ENCODE measurements at places on chromosomes 5 and 9.

DNA sequence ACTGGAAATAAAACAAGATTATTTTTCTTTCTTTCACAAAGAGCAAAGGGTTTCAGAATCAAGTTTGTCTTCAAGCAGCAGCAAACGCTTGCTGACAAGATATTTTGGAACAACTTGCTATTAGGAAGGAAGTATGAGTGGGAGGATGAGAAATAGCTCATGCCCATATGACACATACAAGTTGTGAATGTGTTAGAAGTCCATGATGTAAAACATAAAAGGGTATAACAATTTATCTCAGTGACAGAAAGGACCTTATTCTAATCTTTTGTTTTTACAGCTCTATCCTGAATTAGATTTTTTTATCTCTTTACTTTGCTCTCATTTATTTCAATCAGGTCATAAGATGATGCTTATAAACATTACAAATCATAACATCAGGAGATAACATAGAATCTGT lies 516.6 kb upstream of the MEF2C start:
- DNase-seq = peak; percentile 50

DNA sequence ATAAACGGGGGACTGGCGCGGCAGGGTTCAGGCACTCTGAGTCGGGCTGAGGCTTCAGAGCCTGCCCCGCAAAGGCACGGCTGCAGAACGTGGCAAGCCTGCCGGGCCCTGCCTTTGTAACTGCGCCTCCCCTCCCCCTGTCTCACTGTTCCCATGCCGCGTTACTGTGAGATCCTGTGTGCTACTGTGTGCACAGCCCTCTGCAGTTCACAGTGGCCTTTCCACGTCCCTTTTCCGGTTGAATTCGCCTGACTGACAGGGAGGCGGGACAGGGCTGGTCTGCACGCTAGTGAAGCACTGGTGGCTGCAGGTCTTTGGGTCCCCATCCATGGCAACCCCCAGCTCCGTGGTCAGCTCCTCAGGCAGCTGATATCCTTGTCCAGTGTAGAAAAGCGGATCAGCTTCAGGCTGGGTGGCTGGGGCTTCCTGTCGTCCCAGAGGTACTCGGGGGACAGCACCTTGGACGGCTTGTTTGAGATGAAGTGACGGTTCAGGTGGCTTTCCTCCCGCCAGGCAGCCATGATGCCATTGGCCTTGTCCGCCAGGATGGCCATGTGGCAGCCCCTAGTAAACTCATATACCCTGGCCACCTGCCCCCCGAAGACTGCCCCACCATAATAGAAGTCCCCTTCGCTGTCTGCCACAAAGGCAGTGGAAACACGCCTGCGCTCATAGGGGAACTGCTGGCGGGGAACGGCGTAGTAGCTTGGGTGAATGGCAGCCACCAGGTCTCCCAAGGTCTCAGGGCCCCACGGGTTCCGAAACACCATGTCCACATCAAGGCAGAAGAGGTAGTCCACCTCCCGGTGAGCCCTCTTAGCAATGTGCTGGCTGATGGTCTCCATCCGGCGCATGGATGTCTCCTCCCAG lies 10.3 kb downstream of the GBGT1 start:
- no peak for DNase-seq

- no peak for DNase-seq
These were observed 78.5 kb downstream of the CACNA1B start for GRCh38 chr9:137956039-137956438.

- no peak for DNase-seq
These were observed 314.9 kb downstream of the MARCHF11 start for GRCh38 chr5:15864536-15865215.

DNA sequence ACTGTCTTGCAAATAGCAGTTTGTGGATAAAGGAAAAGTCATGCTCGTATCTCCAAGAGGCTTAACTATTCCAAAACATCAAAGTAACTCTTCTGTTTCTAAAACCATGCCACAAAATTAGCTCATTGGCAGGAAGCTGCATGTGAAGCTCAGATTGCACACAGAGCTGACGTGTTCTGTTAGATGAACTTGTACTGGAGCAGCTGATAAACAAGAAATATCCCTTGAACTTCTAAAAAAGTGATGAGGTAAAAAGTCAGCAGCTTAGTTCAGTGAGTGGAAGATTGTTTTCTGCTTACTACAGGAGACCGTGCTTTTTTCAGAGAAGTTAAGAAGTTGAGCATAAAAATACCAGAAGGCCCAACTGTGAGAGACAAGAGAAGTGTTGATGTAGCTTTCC lies 113.2 kb downstream of the SLC12A2 start:
- peak; percentile 82 for DNase-seq

DNA sequence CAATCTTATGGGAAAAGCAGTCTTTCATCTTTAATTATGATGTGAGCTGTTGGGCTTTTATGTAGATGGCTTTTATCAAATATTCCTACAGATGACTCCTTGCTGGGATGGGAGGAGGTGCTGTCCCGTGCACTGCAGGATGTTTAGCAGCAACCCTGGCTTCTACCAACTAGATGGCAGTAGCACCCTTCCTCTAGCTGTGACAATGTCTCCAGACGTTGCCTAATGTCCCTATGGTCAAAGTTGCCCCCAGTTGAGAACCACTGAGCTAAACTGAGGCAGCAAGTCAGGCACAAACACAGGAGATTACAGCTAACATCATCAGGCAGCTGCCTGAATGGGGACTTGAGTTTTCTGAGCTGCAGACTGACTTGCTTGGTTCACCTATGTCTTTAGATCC lies 401.9 kb upstream of the PDE4D start:
- DNase-seq = peak; percentile 25

DNA sequence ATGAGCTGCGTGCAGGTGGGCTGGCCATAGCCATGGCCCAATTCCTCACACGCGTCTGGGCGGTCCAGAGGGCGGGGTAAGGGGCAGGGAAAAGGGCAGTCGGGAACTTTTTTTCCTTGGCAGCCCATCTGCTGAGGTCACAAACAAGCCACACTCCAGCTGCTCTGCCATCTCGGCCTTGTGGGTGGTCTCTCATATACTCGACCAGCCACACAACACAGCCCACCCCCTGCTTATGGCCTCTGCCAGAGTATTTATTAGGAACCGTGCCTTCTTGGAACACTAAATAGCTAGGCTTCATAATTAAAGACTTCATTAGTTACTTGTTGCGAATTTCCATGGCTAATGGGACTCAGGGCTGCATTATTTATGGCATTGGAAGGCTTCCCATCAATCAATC lies 98.5 kb upstream of the LHFPL2 start:
- no peak for DNase-seq

GRCh38 chr5:6383376-6383775 lies 5.0 kb upstream of the MED10 start:
- DNase-seq = no peak

DNA sequence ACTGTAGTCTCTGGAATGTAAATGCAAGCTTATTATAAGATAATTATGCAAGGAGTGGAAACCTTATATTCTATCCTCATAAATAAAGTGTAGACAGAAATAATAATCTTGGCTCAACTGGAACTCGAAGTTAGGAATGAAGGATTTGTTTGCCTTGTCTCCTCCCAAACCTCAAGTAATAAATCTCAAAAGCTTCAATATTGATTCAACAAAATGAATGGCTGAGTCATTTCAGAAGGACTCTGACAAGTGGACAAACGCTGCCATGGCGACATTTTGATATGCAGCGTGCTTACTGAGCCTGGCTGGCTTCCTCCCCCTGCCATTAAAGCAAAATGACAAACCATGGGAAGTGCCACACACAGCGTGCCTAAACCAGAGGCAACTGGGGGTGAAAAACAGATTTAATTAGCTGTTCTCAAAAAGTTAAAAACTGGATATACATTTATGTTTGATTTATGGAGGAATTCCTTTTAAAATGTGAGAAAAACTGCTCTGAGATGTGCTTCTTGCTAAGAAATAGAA lies 10.5 kb upstream of the ADGRV1 start:
- DNase-seq = peak; percentile 31

- peak; percentile 63 for DNase-seq
These were observed 47.7 kb downstream of the MAPKAP1 start for GRCh38 chr9:125659201-125659840.

GRCh38 chr5:11851416-11851815 lies 52.8 kb downstream of the CTNND2 start:
- DNase-seq = peak; percentile 87

DNA sequence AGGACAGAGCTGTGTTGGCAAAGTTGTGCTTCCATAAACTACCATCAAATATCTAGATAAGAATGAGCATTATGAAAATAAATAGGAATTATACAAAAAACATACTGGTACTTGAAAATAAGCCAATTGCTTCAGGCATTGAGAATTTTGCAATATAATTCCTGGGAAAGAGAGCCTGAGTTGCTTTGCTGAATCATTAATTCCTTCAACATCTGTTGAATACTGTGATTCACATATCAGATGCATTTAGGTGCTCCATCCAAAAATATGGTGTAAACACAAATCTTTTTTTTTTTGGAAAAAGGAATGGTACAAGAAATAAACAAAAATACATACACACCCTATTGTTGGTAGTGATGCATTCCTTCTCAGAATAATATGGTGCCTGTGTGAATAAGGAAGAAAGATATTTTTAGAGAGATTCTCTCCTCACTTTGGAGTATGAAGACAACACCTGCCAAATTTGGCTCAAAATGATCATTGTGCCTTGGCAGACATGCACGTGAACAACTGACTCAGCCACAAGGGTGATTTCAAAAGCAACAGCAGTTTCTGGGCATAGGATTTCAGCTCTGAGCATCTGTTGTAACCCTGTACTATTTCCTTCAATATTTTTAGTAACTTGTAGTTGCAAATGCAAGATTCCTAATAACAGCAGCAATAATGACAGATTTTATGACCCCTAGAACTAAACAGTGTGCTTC lies 96.7 kb downstream of the CAVIN4 start:
- DNase-seq = no peak

DNA sequence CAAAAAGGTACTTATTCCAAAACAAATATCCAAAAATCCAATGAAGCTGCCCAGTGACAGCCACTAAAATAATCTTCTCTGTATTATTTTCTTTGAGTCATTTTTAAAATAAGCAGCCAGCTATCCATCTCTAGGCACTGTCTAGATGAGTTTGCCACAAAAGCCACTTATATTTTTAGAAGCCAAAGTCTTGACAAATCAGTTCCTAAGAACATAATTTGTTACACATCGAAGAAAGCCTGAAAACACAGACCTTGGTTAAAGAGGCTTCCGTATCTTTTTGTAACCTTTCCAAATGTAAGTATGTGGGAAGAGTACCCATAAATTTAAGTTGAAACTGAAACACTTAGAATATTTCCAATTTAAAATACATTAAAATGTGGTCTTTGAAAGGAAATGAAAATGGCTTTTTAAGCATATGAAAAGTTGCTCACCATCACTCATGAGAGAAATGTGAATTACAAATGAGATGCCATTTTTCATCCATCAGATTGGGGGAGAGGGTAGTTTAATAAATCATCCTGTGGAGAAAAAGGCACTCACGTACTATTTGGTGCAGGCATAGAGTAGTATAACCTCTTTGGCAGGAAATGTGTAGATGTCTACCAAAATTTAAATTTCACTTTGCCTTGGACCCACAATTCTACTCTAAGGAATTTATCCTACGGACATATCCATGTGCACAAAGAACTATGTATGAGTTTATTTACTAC lies 180.4 kb downstream of the MLLT3 start:
- peak; percentile 76 for DNase-seq

GRCh38 chr9:98811051-98811650 lies 3.7 kb downstream of the GALNT12 start:
- peak; percentile 96 for DNase-seq

- DNase-seq = peak; percentile 29
These were observed 28.9 kb downstream of the DCP2 start for GRCh38 chr5:113005454-113005853.

DNA sequence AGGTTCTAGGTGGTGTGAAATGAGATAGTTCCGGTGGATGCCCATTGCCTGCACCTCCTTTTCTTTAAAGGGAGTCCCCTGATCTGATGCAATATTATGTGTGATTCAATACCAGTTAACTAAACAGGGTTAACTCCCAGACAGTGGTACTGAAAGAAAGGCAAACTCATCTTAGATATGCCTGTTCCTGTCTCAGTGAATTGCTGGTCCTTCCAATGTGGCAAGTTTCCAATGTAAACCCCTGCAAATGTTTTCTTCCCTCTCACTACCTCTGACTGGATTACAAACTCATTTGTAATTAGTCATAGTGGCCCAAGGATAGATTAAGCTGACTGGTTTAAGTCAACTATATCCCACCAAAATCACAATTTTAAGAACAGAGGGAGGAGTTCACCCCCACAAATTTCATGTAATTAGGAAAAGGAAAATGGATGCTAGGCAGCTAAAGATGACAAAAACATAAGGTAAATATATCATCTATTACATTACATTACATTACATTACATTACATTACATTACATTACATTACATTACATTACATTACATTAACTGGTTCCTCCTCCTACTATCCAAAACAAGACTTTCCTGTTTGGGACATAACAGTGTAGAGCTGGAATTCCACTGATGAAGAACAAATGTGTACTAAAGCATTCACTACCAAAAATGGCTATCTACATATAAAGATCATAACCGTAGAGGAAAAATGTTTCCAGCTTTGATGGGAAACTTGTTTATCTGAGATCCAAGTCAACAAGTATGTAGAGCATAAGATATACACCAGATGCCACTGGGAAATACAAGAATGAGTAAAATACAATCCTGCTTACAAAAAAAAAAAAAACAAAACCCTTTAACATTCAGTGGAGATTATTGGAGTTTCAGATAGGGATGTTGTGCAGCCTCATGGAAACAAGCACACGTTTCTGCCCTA lies 121.5 kb upstream of the SNX2 start:
- DNase-seq = peak; percentile 63

DNA sequence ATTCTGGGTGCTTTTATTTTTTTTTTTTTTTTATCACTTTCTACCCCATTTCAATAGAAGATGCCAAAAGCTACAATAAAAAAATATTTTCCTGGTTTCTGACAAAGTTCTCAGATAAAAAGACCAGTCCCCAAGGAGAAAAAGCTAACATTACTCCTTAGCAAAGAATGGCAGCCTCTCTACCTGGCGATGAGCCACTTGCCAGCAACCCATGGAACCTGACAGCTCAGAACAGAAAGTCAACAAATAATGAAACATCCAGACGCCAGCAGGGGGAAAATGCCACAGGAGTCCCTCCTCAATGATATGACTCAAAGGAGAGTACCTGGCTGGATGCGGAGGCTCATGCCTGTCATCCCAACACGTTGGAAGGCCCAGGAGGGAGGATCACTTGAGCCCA lies 123.2 kb downstream of the MYO10 start:
- no peak for DNase-seq

GRCh38 chr5:146440870-146441495 lies 6.2 kb upstream of the TCERG1 start:
- no peak for DNase-seq

DNA sequence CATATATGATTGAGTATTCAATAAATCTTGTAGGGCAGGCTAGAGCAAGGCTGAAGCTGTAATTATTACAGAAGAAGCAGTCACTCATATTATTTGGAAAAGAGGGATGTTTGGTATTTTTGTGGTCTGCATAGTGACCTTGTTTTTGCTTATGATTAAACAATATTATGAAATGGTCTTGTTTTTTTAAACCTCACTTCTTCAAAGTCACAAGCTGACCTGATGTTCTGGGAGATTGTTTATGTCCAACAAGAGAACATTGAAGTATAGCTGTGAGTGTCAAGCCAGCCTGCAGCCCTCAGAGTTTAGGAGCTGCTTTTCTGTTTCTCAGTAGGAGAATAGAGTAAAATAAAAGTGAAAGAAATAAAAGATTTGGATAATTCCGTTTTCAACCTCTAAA lies 342.2 kb downstream of the LRRC70 start:
- DNase-seq = no peak

GRCh38 chr5:81180780-81181460 lies 52.2 kb upstream of the CKMT2 start:
- no peak for DNase-seq

Data from fibroblast of lung (primary cell).